Spinal cord (tissue), 10 donors: ENCODE measurements at places on chromosomes 16 and 17.

- DNase-seq, result no peak
Measured at GRCh38 chr17:8126491-8127066, 2.7 kb upstream of the HES7 start.

DNA sequence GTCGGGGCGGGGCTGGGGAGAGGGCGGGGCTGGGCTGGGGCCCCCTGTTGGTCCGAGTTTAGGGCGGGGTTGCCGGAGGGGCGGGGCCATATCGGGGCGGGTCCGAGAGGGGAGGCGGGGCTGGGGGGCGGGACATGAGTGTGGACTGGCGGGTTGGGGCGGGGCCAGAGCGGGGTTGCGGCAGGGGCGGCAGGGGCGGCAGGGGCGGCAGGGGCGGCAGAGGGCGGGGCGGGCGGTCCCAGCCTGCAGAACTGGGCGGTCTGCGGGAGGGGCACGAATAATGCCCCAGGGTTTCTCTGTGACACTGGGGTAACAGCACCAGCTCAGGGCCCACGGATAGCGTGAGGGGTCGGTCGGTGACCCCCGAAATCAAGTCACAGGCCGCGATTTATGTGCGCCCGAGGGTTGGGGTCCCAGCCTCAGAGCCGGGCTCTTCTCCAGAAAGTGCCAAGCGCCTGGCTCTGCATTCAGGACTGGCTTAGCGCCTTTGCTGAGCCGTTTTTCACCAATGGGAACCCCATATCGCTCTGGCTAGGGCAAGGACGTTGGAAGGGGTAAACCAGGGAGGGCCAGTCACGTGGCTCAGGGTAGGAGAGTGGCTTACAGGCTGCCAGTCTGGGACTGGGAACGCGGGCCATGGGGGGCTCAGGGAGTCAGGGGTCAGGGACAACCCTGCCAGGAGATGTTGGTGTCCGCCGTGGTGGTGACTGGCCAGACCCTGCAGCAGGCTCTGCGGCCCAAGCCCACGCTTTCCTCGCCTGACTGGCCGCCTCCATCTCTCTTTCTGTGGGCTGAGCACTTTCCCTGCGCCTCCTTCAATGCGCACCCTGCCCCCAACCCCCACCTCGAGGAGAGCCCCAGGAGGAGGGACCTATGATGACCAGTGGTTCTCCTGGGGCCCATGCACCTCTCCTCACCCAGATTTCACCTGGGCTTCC is 1.2 kb upstream of the METTL26 start:
- DNase-seq, result no peak

GRCh38 chr17:8477715-8478441 is 42.2 kb downstream of the NDEL1 start:
- no peak for DNase-seq

DNA sequence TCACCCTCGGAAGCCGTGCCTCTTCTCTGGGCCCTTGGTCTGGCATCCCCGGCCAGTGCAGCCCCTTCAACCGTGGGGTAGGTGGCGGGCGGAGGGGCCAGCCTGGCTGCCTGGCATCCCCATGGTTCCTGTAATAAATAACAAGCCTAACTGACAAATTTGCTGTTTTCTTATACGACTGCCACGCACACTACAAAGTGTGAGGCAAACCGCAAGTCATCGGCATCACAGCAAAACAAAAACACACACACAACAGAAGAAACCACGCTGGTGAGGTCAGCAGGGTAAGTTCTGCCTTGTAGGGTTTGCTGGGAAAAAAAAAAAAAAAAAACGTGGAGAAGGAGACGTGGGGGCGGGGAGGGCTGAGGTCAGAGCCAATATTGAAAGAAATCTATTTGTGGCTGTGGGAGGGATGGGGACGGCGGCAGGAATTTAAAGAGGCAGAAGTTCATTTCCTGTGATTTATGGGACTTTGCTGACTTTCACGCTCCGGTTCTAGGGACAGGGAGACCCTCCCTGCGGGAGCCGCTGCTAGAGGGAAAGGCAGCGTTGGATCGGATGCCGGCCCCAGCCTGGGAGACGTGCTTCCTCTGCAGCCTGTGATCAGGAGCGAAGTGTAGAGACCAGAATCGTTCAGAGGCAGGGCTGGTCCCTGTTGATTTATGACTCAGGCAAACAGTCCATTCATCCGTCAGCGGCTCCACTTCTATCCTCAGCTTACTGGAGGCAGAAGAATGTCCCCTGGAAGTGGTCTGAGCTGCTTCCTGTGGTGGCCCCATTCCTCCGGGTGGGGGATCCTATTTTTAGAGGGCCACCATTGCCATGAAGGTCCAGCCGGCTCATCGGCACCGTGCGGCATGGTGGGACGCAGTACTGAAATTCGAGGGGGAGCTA is 162.8 kb downstream of the FOXL1 start:
- peak; percentile 47 for DNase-seq

- peak; percentile 54 for DNase-seq
Measured at GRCh38 chr16:24036614-24037013, 200.8 kb downstream of the PRKCB start.

DNA sequence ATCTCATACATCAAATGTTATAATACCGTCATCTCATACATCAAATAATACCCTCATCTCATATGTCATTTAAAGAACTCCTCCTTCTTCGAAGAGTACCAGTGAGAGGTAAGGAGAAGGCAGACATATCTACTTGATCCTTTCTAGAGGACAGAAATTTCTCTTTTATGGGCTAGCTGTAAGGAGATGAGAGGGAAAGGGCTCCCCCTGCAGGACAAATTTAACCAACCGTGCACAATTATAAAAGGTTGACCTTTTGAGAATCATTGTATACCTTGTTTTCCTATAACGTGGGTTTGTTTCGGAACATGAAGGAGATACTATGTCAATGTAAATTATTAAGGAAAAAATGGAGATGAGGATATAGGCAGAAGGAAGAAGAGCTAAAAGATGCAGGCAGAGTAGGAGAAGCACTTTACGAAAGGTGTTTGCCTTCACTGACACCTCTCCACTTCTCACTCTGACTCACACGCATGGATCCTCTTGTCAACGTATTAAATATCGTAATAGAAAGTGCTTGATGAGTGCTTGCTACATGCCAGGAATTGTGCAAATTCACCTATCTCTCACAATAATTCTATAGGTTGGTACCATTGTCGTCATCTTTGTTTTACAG is 465.9 kb upstream of the ERCC4 start:
- peak; percentile 50 for DNase-seq
